ENCODE measurements at places on chromosomes 11 and 22.

- DNase-seq, result no peak
Measured at GRCh38 chr22:48486134-48486532, 1341.5 kb downstream of the BRD1 start.

GRCh38 chr11:73380331-73380730 lies 4.1 kb downstream of the RELT start:
- DNase-seq, result no peak

DNA sequence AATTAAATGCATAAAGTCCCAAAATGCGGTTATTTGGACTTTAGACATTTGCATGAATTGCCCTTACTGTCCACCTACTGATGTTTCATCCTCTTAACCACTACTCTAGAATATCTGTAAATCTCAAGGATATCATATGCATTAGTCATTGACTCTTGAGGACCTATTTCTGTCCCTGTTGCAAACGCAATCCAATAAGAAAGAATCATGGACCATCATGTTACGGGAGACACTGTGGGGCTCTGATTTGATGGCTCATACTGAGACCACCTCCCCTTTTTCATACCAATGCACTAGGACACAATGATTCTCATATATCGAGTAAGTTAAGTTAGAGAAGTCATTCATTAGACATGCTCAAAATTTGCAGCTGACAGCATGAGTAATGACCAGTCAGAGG lies 14.4 kb downstream of the POU2AF2 start:
- no peak for DNase-seq

GRCh38 chr11:120524536-120525085 lies 13.1 kb downstream of the GRIK4 start:
- no peak for DNase-seq

DNA sequence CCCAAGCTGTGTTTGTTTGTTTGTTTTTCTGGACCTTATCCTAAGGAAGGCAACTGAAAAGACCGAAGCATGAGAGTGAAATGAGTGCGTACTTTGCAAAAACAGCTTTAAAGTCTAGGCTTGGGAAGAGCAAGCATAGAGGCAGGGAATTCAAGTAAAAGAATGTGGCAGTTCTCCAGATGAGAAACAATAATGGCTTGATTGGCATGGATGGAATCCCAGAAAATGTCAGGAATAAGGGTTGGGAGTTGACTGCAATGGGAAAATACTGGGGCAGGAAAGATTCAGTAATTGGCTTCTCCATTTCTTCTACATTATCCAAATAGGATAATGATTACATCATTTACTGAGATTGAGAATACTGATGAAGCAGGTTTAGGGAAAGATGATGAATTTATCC lies 17.5 kb downstream of the SAAL1 start:
- DNase-seq, result no peak

Measured in stimulated activated CD8-positive, alpha-beta memory T cell treated with anti-CD3 and anti-CD28 coated beads, Interleukin-2, amount 100 ng/mL, for 1 hour (primary cell).